Thyroid gland (tissue), 4 donors: ENCODE measurements at places on chromosomes 3 and 15.

- no peak for DNase-seq
These were observed 187.1 kb downstream of the RAP2B start for GRCh38 chr3:153349108-153349499.

DNA sequence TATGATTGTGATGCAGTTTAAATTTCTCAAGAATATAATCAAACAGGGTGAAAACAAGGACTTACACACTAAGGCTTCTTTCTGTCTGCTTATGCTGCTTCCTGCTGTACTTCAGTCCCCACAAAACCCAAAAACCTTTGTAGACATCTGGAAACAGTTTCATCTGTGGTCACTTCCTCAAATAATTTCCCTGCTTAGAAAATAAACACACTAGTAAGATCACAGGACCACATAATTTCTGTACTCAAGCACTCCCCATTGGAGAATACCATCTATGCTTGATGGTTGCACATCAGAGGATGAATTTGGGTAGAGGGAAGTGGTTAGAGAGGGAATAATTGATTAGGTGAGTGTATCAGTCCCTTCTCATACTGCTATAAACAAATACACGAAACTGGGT is 266.2 kb downstream of the LSAMP start:
- DNase-seq: no peak

- DNase-seq: no peak
These were observed 3.0 kb downstream of the SNAP23 start for GRCh38 chr15:42498212-42499068.

DNA sequence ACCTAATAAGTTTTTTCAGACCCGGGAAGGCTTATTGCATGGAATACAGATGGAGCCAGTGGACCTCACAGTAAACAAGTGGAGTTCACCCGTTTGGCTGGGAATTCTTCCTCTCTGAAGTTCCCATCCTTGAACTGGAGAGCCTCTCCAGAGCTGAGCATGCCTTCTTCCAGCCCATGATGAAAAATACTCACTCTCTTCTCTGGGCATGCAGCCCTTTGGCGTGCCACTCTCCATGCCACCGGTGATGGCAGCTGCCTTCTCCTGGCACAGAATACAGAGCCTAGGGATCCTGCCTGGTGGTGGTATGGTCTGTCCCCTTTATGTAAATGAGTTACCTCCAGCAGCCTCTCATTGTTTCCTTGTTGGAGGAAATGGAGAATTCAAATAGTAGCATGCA is 150.8 kb downstream of the LEKR1 start:
- DNase-seq: peak; percentile 60

GRCh38 chr15:74530771-74531143 is 10.3 kb upstream of the ARID3B start:
- no peak for DNase-seq

- DNase-seq: no peak
These were observed 37.9 kb downstream of the ACAD9 start for GRCh38 chr3:128917291-128917690.

DNA sequence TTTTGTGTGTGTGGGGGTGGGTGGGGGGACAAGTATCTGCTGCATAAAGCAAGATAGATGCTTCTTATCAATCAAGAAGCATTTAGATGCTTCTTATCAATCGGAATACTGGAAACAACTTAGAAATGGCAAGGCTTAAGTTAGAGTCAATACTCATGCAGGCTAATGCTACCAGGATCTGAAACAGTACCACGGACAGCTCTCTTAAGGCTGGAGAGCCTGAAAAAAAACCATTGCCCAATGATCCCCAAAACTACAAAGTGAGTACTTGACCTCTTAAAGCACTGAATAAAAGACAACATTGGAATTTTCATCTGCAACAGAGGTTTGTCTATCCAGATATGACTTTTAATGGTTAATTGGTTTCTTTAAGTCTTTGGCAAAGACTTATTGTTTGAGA is 262.3 kb downstream of the GAP43 start:
- DNase-seq: no peak

DNA sequence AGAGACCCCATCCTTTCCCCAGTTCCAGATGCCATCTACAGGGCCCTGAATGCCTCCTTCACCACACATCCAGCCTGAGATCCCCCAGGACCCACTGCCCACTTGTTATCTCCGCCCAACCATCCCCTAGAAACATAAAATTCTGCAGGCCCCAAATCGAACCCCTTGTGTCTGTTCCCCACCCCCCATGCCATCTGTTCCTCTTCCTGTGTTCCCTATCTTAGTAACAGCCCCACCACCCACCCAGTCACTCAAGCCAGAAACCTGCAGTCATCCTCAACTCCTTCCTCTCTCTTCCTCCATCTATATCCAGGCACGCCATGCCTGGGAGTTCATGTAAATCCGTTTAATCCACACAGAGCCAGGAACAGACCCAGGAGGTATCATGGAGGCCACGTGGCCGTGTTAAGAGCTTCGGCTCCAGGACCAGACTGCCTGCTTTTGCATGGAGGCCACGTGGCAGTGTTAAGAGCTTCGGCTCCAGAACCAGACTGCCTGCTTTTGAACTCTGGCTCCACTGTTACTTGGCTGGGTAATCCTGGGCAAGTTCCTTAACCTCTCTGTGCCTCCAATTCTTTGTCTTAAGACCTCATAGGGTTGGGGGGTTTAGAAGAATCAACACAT is 4.8 kb downstream of the CSRNP1 start:
- DNase-seq: no peak

- DNase-seq: no peak
These were observed 86.6 kb upstream of the HES1 start for GRCh38 chr3:194049394-194049793.

GRCh38 chr3:24846286-24846860 is 351.7 kb upstream of the THRB start:
- DNase-seq: no peak

DNA sequence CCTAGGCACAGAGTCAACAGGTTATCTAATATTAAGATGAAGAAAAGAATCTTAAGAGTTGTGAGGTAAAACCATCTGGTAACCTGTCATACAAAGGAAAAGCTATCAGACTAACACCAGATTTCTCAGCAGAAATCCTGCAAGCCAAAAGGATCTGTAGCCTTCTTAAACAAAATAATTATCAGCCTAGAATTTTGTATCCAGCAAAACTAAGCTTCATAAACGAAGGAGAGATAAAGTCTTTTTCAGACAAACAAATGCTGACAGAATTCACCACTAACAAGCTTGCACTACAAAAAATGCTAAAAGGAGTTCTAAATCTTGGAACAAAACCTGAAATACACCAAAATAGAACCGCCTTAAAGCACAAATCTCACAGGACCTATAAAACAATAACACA is 9.9 kb upstream of the IGSF11 start:
- no peak for DNase-seq

GRCh38 chr3:72189339-72189738 is 404.4 kb upstream of the PROK2 start:
- DNase-seq: no peak

- no peak for DNase-seq
These were observed 361.9 kb upstream of the ICE2 start for GRCh38 chr15:60840703-60841411.

DNA sequence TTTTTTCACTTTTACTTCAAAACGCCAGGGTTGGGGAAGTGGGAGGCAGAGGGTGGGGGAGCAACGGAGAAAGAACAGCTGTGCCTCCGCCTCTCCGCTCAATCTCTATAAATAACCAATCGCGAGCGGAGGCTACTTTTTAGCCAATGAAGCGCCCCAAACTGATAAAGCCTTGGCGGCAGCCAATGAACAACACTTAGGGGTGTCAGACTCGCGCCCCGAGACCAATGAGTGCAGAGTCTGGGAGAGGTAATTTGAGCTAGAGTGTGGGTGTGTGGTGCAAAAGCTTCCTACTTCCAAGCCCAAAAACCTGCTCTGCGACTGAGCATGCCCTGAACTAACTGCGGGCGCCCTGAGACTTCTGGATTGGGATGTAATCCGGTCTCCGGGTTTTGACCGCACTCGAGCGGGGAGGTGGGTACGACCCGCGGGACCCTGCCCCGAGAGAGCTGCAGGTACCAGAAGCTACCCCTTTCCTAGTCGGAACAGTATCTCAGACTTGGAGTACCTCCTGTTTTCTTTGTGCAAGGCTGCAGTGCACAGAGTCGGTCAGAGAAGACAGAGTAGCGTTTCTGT is 800 bp upstream of the RAP2B start:
- peak; percentile 97 for DNase-seq

GRCh38 chr3:155497930-155498647 is 204.6 kb upstream of the STRIT1 start:
- no peak for DNase-seq

DNA sequence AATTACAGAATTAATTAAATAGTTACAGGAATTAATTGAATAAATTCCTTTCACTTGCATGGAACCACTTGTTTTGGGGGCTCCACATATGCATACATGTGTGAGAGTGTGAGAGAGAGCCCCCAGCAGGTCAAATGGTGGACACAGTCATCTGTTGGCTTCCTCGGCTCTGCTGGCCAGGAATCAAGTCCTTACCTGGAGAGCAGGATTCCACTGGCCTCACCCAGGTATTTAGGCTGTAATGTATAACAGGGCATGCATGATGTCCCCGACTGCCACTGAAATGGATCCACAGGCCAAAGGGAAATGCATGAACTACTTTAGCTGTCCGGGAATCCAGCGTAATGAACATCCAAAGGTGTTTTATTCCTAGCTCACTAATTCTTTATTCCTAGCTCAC is 139.7 kb upstream of the SMAD3 start:
- no peak for DNase-seq

- peak; percentile 15 for DNase-seq
These were observed 1.1 kb upstream of the VIPR1 start for GRCh38 chr3:42501321-42501680.

- no peak for DNase-seq
These were observed 360.2 kb downstream of the EPHB1 start for GRCh38 chr3:135155228-135155627.

DNA sequence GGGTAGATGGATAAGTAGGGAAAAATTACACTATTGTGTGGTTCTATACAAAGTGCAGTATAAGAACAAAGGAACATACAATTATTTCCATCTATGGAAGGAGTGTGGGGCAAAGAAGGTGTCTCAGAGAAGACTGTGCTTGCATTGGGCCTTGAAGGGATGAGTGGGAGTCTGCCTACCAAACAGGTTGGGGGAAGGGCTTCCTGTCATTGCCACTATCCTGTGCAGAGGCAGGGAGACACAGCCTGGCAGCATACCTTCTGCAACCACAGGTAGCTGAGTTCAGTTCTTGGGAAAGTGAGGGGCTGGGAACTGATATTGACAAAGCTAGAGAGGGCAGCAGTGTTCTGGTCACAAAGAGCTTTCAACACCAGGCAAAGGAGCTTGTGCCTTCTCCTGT is 3.4 kb downstream of the TIMP4 start:
- no peak for DNase-seq
